ENCODE measurements at places on chromosomes 16 and 17.

DNA sequence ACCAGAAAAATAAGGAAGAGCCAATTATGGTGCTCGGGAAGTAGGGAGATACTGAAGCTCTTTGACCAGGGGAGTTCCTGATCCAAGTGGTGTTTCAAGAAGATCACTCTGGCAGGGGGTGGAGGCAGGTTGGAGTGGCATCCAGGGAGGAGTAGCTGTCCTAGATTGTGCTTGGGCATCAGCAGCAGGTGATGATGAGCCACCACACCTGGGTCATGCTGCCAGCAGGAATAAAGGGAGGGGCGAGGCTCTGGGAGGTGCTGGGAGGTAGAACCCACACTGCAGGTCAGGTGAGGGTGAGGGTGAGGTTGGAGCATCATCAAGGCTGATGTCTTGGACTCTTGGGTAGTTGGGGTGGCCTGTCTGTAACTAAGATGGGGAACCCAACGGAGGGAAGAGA, 35.4 kb upstream of the ADGRG1 start:
- no peak overlapping the region for H3K27ac ChIP-seq
- no peaks in the 10 kb centered on the region for H3K27me3 ChIP-seq
- DNase-seq, result no peak
- peaks cover 19% of the 10 kb centered on the region for H3K4me1 ChIP-seq
- no peaks in the 10 kb centered on the region for H3K36me3 ChIP-seq
- no peak overlapping the region for H3K4me3 ChIP-seq

DNA sequence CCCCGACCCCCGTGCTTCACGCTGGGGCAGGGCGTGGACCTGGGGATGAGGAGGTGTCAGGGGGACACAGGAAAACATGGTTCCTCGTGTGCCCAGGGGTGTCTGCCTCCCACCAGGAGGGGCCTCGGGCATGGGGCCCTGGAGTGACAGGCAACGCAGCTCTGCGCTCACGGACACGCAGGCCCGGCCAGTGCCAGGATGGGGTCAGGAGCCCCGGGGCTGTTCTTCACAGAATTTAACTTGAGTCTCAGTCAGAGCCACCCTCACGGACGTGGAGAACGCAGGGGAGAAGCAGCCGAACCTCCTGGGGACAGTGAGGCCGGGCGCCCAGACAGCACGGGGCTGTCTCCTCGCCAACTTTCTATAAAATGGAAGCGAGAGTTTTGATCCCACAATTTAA, 16.7 kb downstream of the UNKL start:
- no peak for DNase-seq
- no peaks in the 10 kb centered on the region for H3K4me1 ChIP-seq
- no peak overlapping the region for H3K27ac ChIP-seq
- no peaks in the 10 kb centered on the region for H3K27me3 ChIP-seq
- no peak overlapping the region for H3K4me3 ChIP-seq

DNA sequence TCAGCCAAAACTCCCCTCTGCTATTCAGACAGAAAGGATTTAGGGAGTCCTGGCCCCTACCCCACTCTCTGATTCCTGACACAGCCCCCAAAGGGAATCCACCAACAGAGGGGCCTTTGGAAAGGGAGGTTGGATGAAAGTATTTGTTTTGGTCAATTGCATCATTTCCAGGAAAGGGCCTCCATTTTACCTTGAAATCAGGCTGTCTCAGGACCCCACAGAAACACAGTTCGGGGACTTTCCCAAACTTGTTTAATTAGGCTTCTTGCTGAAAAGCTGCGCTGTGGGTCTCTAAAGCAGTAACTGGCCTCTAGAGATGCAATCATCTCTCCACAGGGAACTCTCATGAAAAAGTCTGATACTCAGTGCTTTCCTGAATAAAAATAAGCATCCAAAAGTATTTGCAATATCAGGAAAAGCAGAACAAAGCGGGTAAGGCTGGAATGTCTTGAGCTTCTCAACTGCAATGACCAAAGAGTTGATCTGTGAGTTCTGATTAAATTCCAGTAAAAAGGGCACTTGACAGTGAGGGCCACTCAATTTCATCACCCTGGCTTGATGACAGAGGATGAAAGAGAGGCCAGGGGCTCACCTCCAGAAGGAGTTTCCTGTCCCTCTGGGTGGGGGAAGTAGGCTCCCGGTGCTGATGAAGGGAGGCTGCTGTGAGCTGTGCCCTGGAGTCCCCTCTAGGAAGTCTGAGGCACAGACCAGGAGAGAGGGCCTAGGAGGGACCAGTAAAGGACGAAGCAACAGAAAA, 36.3 kb downstream of the LYRM9 start:
- no peak overlapping the region for H3K4me3 ChIP-seq
- H3K4me1 ChIP-seq, result no peaks in the 10 kb centered on the region
- H3K36me3 ChIP-seq, result no peaks in the 10 kb centered on the region
- no peak overlapping the region for H3K27ac ChIP-seq
- H3K27me3 ChIP-seq, result no peaks in the 10 kb centered on the region
- DNase-seq, result no peak

GRCh38 chr16:57479205-57479975, 6.9 kb downstream of the DOK4 start:
- H3K4me1 ChIP-seq, result peaks cover 20% of the 10 kb centered on the region
- H3K27ac ChIP-seq, result no peak overlapping the region
- no peaks in the 10 kb centered on the region for H3K27me3 ChIP-seq
- H3K4me3 ChIP-seq, result peak overlapping the region; percentile 68
- peak; percentile 54 for DNase-seq

DNA sequence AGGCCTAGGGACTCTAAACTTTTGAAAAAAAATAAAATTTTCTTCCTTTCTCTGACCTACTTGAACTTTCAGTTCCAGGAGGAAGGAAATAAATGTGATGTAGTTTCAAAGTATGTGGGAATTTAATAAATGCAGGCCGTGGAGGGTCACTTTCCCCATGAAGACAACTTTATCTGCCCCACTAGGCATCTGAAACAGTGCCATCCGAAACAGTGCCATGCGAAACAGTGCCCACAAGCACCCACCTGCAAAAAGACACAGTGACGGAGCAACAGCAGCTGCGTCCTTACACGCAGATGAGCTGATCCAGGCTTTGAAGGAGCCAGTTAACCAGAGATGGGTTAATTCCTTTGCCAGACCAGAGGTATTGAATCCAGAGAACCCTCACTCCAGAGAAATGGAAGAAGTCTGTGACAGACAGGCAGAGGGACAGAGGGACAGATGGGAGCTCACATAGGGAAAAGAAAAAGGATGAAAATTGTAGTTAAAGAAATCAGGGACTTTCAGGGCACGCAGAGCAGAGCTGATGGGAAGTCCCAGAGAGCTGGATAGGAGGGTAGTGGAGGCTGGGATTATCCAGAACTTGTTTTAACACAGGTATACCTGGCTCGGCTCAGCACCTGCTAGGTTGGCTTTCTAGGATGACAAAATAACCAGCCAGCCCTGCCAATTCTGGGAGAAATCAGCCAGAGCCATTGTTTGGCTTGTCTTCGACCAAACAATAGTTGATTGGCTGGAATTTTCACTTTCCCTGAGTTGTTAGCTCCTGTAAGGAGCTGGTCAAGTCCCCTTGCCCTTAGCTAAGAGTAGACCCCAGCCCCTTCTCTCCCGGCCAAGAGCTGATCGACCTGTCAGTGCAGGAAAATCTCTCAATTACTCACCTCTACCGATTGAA, 17.1 kb upstream of the HOXB13 start:
- peaks cover 95% of the 10 kb centered on the region for H3K27me3 ChIP-seq
- no peak for DNase-seq
- H3K27ac ChIP-seq, result no peak overlapping the region

GRCh38 chr17:77608431-77608830, 350.1 kb upstream of the TNRC6C start:
- H3K36me3 ChIP-seq, result no peaks in the 10 kb centered on the region
- H3K4me3 ChIP-seq, result no peak overlapping the region
- DNase-seq, result no peak
- peaks cover 25% of the 10 kb centered on the region for H3K27me3 ChIP-seq
- H3K27ac ChIP-seq, result no peak overlapping the region
- no peaks in the 10 kb centered on the region for H3K4me1 ChIP-seq

GRCh38 chr16:55465077-55465896, 13.7 kb upstream of the MMP2 start:
- H3K4me1 ChIP-seq, result peaks cover under 1% of the 10 kb centered on the region
- no peak overlapping the region for H3K27ac ChIP-seq
- no peak overlapping the region for H3K4me3 ChIP-seq
- DNase-seq, result no peak
- no peaks in the 10 kb centered on the region for H3K27me3 ChIP-seq

All from astrocyte (in vitro differentiated cells and primary cell).